Stimulated activated CD4-positive, alpha-beta T cell treated with anti-CD3 and anti-CD28 coated beads, Interleukin-12 subunit alpha, Interleukin-12 subunit beta, amount 100 ng/mL, for 4 hours (primary cell): ENCODE measurements at places on chromosomes 6 and 20.

DNA sequence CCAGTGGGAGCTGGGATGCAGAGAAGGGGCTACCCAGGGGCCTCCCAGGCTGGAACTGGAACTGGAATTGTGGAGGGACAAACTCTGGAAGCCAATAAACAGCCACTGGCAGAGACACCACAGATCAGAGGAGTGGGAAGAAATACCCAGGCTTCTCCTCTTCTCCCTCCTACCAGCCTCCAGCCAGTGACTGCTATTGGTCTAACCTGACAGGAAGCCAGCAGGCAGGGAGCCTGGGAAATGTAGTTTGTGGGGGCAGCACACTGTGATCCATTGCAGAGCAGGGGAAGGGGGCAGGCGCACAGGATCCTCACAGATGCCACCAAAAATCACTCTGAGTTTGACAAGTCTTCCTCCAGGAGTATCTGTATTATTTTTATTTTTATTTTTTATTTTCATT is 12.1 kb upstream of the MLN start:
- no peak for DNase-seq

DNA sequence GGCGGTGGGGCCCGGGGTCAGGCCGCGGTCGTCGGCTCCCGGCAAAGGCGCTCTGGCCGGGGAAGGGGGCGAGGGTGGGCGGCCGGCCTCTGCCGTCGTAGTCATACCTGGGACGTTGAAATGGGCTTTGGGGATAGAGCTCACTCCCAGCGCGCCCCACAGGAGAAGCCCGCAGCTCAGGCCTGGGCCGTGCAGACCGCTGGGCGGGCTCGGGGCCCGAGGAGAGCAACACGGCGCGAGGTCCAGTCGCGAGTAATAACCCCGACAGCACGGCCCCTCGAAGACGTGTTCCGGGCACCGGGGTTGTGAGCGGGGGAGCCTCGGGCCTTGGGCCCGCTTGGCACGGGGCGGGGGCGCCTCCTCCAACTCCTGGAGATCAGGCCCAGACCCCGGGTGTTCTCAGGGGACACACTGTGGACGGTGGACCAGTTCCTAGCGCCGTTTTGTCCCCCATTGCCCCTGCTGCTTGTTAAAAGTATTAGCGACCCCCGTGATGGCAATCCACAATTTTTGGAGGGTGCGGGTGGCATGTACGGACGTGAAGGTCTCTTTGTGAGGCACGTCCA is 10.9 kb downstream of the FOXC1 start:
- DNase-seq, result no peak

DNA sequence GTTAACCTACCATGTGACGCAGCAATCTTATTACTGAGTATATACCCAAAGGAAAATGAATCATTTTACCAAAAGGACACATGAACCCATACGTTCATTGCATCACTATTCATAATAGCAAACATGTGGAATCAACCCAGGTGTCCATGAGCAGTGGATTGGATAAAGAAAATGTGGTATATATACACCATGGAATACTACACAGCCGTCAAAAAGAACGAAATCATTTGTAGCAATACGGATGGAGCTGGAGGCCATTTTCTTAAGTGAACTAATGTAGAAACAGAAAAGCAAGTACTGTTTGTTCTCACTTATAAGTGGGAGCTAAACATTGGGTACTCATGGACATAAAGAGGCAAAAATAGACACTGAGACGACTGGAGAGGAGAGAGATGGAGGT is 44.2 kb downstream of the TBPL1 start:
- no peak for DNase-seq

DNA sequence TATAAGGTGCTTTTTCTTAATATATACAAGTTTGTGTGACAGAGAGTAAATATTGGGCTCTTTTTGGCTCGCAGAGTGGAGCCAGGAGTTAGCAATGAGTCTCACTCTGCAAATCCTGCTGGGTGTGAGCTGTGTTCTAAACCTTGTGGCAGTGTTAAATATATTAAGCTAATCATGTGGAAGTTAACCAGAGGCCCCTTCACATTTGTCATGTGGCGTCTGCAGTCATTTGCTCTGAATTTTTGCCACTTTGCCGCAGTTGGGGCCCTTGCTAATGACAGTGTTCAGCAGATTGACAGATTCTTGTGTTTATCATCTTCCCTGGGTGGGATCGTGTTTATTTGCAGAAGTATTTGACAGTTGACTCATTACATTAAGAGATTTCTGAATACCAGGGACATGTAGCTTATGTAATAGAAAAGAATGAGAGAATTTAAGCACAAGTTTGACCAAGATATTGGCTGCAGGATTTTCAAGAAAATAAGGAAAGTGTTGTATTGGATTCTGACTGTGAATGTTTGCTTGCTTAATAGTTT is 37.9 kb downstream of the SPATA2 start:
- no peak for DNase-seq

- DNase-seq, result no peak
Measured at GRCh38 chr6:159038914-159039884, 5.6 kb downstream of the TAGAP start.

DNA sequence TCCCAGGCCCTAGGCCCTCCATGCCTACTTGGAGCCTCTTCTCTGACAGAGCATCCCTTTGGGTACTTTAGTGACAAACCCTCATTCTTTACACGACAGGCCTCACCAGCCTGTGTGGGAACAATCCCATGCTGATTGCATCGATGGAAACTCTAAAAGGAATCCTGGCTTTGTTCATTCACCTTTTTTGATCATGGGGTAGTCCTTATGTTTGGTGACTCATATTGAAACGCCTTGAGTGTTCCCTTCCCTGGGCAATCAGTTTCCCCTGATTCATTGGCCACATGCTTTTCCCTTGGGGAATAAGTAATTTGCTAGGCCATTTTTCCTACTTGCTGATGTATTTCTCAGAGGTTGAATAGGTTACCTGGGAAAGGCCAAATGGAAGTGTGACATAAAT is 14.7 kb upstream of the TNFAIP3 start:
- DNase-seq, result no peak

GRCh38 chr6:147873816-147874215 is 365.3 kb downstream of the SAMD5 start:
- no peak for DNase-seq

DNA sequence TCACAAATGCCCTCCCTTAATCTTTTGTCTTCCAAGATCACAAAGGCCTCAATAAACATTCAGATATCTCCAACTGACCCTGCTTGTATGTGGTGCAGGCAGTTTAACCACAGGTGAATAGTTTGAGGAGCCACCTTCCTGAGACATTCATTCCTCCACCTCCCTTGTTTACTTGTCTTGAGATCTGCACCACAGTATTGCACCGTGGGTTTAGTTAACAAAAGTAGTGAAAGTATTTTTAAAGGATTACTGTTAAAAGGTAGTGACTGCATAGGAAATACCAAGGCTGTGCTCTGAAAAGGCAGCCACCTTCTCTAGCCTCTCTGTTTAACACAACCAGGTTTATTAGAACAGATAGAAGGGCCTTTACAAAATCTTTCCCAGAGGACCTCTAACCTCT is 46.5 kb downstream of the SESN1 start:
- no peak for DNase-seq

DNA sequence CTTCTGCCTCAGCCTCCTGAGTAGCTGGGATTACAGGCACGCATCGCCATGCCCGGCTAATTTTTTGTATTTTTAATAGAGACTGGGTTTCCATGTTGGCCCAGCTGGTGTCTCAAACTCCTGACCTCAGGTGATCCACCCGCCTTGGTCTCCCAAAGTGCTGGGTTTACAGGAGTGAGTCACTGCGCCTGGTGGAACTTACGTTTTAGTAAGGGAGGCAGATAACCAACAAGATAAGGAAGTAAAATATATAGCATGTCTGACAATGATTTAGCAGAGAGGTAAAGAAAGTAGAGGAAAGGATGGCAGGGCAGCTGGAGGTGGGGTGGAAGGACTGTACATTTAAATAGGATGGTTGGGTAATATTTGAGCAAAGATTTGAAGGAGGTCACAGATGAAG is 12.8 kb upstream of the MYMX start:
- no peak for DNase-seq

GRCh38 chr20:60727425-60727824 is 524.6 kb upstream of the CDH4 start:
- no peak for DNase-seq

DNA sequence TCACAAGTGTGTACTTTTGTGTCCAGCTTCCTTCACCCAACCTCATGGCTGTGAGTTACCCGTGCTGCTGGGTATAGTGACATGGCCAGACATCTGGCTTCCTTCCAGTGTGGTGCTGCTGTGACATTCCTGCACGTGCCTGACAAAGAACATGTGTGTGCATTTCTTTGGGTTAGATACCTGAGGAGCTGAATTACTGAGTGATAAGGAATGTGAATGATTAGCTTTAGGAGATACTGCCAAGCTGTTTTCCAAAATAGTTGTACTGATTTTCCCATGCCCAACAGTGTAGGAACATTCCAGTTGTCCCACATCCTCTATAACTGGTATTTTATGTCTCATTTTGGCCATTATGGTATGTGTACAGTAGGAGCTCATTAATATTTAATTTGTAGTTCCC is 132.5 kb downstream of the PREX1 start:
- DNase-seq, result no peak

- no peak for DNase-seq
Measured at GRCh38 chr6:132122176-132122575, 171.0 kb upstream of the CCN2 start.

DNA sequence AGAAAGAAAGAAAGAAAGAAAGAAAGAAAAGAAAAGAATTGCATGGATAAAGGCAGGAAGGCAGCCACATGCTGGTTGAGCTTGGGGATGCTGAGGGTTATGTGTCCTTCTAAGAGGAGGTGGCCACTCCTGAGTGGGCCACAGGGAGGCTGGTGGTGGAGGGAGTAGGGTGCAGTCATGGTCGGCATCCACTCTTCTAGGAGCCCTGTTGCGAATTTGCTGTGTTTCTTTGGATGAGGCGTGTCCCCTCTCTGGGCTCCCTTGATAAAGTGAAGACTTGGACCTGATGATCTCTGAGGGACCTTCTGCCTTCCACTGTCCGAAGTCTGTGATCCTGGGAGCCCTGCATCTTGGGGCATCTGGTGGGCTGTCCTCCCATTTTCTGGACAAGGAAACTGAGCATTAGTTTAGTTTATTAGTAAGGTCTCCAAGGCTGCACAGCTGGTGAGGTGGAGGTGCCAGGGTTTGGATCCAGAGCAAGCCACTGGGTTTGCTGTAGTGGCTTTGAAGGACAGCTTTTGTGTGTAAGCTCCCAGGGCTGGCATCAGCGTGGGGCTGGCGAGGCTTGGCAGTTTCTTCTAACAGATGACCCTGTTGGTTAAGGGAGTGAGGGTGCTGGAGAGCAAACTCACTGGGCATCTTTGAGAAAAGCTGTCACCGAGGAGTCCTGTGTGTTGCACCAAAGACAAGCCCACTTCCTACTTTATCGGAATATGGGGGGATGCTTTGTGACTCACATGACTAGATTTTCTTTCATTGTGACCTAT is 4.3 kb downstream of the DLGAP4 start:
- DNase-seq, result no peak

- no peak for DNase-seq
Measured at GRCh38 chr20:35820715-35821114, 48.9 kb downstream of the PHF20 start.

GRCh38 chr6:36235309-36235708 is 34.6 kb upstream of the PNPLA1 start:
- DNase-seq, result no peak

- no peak for DNase-seq
Measured at GRCh38 chr20:20207872-20208271, 155.5 kb downstream of the CFAP61 start.

- no peak for DNase-seq
Measured at GRCh38 chr6:136191606-136192312, 58.4 kb downstream of the MTFR2 start.

GRCh38 chr6:10411131-10411970 is 3.5 kb downstream of the TFAP2A start:
- DNase-seq, result no peak

DNA sequence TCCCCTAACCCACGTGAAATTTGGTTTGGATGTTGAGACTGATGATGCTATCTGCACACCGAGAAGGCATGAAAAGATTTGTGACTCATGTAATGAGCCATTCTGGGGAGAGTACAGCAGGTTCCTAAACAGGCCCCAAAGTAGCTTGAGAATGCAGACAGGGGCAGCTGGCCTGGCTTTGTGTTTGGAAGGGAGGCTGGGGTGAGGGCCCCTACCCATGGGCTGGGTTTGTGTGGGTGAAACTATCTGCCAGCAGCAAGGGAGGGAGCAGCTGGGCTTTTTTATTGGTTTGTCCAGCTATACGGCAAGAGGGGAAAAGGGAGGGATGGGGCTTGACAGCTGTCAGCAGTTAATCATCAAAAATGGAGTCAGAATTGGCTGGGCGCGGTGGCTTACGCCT is 87.0 kb upstream of the RNF24 start:
- DNase-seq, result no peak
